Right lung (tissue), 10 donors: ENCODE measurements at places on chromosomes 4 and X. TPM values are rescaled to one million over a fixed set of nuclear protein-coding genes. Genes with fewer than 3 reads are reported as not detected.

The DCAF8L2 gene
- polyA plus RNA-seq: not detected

- DNase-seq: no peak
These were observed 466.9 kb downstream of the FSTL5 start for GRCh38 chr4:161696944-161697343.

GRCh38 chr4:17336524-17336961 is 175.3 kb downstream of the QDPR start:
- DNase-seq: no peak

DNA sequence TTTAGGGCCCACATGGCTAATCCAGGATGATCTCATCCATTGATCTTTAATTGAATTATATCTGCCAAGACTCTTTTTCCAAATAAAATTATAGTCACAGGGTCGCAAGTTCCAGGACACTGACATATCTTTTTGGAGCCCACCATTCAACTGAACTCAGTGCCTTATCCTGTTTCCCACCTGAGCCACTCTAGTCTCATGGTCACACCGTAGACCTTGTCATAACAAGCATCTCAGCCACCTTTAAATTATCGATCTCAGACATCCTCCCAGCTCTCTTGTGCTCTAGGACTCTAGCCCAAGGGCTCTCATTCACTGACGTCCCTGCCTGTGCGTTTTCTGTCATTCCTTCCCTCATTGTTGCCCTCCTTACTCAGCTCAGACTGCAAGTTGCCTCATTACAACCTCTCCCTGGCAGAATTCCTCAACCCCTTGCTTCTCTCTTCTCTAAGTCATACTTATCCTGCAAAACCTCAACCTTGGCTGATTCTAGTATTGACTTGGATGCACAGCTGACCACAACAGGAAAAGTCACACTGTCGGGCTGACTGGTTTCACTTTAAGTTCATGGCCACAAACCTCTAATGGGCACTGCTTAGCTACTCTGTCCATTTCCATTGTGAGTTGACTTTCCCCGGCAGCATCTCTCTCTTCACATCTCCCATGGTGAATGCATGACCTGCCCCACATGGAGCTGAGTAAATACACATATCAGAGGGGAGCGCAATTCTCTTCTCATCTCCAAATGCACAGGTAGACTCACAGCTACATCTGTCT is 91.0 kb upstream of the TRIM2 start:
- no peak for DNase-seq
